Progenitor cell of endocrine pancreas (in vitro differentiated cells): ENCODE measurements at places on chromosomes 12 and 14. TPM values are rescaled to one million over a fixed set of nuclear protein-coding genes. Genes with fewer than 3 reads are reported as not detected.
A peak's percentile ranks its signal among the peaks of the same experiment; 100 is the strongest.

GRCh38 chr14:22822571-22823098, 7.1 kb upstream of the MRPL52 start:
- DNase-seq: peak; percentile 77

GRCh38 chr14:56490379-56490778, 89.2 kb upstream of the TMEM260 start:
- DNase-seq: no peak

GRCh38 chr14:28577711-28578131, 188.9 kb upstream of the FOXG1 start:
- DNase-seq: no peak

DNA sequence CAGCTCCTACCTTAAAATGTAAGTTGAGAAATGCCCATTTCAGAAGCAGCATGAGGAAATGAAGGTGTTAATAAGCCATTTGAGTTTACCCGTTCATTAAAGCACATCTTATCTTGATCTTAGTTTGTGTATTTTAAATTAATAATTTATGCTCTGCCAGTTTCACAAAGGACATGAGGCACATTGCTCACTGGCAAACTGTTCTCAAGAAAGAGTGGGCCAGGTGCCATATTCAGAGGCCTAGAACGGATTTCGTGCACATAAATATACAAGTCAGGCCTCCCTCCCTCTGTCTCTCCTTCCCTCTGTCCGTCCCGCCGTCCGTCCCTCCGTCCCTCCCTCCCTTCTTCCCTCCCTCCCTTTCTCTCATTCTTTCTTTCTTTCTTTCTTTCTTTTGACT, 29.5 kb downstream of the CPM start:
- DNase-seq: no peak

DNA sequence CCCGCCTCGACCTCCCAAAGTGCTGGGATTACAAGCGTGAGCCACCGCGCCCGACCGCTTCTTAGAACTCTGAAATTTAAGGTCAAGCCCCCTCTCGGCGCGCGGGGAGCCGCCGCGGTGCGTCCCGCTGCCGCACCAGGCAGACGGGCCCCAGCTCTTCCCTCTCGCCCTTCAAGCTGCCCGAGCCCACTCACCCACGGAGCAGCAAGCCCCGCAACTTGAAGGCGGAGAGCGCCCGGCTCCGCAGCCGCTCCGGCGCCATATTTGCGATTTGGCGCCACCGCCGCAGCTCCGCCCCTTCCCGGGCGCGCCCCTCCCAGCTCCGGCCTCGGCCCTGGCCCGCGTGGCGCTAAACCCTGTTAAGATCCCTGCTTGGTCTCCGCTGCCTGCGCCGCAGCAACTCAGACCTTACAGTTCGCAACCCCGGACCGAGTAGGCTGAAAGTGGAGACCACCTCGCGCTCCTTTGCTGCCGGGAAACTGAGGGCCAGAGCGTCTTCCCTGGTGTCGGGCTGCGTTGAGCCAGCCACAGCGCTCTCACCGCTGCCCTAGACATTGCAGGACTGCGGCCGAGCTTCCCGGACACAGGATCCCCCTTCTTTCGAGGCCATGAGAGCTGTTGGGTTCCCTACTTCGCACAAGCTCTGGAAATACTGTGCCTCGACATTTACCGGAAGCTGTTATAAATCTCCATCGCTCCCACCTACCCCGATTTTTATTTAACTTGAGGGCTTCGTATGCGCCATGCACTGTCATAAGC, at the start of gene POLE2:
Gene POLE2 (minus strand): TSS at position 273 of the 759 bp plus-strand sequence. CDS start 11 bp downstream, at position 262.
- peak; percentile 67 for DNase-seq

DNA sequence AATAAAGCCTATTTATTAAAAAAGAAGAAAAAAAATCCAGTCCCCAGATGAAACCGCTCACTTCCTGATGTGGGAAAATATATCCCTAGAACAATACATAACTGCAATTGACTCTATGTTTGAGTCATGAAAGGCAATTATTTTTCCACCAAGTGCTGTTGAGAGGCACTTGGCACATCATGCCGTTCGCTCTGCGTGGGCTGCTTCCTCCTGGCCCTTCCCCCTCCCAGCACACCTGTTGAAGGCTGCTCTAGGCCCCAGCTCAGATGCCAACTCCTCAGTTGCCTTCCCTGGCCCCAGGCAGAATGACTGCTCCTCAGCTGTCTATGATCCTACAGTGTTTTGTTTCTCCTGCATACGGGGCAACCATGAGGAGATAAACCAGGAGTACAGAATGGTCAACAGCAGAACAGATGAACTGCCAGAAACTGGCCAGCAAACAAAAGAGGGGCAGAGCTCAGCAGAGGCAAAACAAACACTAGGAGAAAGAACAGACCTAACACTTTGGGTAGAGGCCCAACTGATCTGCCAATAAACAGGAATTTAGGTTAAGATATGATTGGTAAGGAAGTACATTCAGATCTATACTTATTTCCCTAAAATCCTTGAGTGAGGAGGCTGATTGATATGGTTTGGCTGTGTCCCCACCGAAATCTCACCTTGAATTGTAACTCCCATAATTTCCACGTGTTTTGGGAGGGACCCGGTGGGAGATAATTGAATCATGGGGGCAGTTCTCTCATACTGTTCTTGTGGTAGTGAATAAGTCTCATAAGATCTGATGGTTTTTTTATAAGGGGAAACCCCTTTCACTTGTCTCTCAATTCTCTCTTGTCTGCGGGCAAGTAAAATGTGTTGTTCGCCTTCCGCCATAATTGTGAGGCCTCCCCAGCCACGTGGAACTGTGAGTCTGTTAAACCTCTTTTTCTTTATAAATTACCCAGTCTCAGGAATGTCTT, 58.6 kb downstream of the SLC38A1 start:
- DNase-seq: no peak

GRCh38 chr14:50345846-50346422, 33.8 kb downstream of the DMAC2L start:
- DNase-seq: no peak

DNA sequence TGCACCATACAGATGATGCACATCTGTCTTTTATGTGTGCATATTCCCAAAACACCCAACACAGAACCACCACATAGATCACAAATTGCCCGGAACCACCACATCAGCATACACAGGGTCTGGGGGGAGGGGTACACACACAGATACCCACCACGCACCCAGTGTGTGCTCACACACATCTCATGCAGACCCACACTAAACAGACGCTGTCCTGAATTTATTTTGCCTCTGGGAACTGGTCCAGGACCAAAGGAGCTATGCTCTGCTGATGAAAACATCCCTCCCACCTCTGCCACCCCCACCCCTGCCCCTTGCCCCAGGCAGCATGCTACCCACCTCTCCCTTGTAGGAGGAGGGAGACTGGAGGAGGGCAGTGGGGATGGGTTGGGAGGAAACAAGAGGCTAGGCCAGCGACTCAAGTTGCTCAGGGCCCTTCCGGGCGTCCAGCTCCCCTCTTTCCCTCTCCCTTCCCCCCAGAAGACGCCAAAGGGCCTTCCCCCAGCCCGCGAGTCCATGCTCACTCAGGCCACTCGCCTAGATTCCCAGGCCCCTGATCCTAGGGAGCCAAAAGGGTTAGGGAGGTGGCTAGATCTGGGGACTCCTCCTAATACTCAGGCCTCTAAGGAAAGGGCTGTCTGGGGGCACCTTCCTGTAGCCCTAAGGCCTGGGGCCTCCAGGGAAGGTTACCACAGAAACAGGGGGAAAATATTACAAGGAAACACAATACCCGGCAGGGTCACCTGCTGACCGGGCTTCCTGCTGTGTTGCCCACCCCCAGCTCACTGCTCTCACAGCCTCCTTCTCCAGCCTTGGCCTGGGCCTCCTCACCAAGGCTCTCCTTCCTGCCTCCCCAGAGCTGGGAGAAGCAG, 3.1 kb downstream of the HDAC7 start:
- no peak for DNase-seq

DNA sequence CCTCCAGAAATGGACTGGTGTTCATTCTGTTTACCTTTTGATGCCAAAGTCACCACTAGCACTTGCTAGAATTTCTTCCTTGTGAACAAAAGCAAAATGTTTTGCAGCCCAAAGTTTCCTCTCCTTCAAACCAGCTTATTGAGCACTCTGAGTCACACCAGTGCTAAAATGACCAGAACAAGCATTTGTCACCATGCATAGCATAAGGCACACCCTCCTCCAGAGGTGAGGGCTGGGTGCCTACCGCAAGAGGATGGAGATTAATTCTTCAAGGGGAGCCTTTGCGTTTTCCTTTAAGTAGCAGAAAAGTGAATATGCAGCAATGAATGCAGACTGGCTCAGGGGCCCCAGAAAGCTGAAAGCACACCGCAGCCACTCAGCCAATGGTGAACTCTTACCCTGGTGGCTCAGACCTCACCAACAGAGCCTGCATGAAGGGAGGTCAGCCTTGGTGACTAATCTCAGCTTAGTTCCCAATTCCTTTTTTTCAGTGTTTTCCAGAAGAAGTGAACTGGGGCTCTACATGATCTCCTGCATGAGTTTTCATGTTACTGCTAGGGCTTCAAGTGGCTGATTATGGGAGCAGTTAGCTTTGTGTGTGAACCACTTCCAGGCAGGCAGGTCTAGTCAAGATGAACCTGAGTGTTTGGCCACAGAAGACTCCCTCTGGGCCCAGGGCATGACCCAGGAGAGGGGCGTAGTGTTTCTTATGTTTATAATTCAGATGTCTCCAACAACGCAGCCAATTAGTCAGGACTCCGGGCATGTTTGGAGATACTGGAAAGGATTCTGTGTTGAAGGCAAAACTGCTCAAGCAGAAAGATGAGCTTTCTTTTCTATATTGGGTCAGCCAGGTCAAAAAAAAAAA, 96.3 kb downstream of the PAX9 start:
- no peak for DNase-seq

DNA sequence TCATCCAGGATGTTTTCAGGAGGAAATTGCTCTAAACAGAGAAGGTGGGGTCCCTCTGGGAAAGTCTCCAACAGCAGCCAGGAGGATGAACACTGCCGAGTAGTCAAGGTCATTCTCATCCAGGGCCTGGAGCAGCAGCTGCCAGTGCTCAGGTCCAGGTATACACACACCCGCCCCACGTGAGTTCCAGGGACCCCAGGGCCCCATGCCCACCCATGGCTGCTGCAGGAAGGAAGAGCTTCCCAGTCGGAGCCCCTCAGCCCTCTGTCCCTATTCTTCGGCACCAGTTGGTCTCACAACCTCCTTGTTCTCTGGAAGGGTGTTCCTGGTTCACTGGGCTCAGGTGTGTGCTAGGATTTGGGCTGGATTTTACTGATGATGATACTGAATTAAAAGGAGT, 72.7 kb downstream of the ACTN1 start:
- DNase-seq: no peak

DNA sequence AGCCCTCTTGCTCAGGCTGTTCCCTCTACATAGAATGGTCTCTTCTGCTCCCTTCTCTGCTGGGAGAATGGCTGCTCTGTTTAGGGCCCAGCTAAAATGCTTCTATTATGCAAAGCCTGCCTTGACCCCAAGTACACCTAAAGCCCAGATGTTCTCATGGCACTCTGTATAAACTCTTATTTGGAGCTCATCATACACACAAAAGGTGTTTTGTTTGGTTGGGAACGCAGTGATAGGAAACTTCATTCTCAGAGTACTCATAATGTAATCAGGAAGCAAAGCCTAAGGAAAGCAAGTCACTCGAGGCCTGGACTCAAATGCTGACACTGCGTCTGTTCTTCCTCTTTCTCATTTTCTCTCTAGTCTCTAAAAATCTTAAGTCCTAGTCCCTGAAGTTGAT, 38.2 kb upstream of the SYCP3 start:
- DNase-seq: no peak

GRCh38 chr12:120814203-120814902, 88.7 kb downstream of the ACADS start:
- no peak for DNase-seq

DNA sequence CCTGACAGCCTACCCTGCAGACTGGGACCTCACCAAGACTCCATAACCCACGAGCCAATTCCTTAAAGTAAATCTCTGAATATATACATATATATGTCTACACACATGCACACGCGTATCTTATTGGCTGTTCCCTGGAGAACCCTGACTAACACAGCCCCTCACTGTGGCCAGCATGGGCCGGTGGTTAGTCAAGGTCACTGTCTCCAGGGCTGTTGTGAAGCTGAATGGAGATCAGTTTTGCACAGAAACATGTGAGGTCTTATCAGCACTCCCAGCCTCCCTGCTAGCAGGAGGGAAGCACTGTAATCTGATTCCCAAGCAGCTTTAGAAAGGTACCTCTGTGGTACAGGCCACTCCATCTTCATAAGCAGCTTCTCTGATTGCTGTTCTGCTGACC, 46.6 kb upstream of the PLEKHG6 start:
- no peak for DNase-seq

DNA sequence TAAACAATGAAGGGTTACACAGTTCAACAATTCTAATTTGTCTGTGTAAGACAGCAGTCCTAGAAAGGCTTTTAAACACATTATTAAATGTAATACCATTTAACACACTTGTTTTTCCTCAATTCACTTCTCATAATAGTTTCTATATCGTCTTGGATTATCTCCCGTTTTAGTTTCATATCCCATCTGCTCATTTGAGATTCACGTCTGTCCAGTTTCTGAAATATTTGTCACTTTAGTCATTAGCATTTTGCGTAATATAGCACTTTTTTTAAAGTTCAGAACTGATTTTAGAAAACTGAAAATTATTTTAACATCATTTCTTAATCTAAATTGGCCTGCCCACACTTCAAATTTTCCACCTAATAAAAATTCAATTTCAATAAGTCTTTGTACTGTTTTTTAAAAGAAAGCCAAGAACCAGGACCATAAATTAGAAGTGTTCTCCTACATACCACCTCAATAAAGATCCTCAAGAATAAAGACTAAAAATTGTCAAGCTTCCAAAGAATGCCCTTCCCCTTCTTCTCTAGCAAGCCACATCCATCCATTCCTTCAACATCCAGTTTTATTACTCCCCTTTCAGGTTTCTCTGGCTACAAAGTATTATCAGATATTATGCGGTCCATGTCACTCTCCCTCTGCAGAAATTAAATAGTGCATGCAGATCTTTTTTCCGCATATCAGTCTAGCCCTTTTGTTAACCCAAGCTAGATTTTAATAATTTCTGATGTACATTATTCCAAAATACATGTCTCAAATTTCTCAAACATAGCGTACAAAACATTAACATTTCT, 11.9 kb downstream of the MED13L start:
- no peak for DNase-seq

GRCh38 chr14:33573301-33573880, 377.5 kb downstream of the EGLN3 start:
- no peak for DNase-seq

DNA sequence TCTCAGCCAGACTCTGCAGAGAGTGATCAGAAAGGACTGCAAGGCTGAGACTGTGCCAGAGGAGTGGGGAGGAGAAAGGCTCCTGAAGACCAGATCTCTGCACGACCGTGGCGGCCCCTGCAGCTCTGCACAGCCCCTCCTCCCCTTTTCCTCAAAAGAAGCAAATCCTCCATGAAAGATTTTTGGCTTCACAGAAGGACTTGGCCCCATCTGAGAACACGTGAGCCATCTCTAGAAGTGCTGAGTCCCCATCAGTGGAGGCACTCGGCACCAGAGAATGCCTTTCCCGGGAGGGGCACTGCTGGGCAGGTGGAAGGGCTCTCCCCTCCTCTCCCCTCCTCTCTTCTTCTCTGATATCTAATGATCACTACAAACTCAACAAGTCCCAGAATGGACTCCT, 6.8 kb downstream of the FIGNL2 start:
- DNase-seq: no peak

The CDKL1 gene
- 1.3 and 1.5 TPM in 2 replicates for total RNA-seq

The SPTB gene
- 1.1 and 1.7 TPM in 2 replicates for total RNA-seq

The SLCO1B3 gene
- total RNA-seq: not detected in 2 replicates
